Retina (tissue), 1 donor: ENCODE measurements at places on chromosomes 6 and 20.

- no peak for DNase-seq
Measured at GRCh38 chr20:8421981-8422380, 289.9 kb downstream of the PLCB1 start.

- peak; percentile 67 for DNase-seq
Measured at GRCh38 chr6:26087284-26088115, at the start of gene HFE. Gene HFE, plus strand, starts transcription at chr6:26087429. Its CDS starts 12 bp downstream, at chr6:26087441.

DNA sequence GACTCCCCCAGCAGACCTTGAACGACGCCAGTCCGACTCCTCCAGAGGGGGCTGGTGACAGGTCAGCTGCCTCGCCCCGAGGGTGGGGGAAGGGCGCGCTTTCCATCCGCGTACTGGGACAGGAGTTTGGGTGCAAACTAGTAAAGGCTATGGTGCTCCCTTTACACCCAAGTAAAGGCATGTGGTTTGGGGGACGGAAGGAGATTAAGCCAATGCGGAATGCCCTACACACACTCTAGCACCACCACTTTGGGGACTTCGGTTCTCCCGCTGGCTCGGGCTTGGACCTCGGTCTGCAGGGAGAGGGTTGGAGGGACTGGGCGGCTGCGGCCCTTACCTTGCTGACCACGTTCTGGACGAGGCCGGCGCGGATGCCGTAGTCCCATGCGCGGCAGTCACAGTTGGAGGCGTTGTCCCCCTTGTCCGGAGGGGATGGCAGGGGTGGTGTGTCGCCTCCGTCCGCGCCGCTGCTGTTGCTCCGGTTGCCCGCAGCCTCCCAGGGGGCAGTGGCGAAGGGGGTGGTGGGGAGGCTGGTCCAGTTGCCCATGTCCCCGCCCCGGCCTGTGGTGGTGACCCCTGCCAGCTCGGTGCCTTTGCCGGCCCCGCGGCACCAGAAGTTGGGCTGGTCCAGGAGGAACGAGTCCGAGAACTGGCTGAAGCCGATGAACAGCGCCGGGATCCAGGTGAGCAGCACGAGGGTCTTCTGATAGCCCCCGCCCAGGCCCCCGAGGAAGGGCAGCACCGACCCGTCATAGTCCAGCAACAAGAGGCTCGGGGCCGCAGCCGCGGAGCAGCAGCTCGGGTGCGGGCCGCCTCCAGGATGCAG, 1.1 kb downstream of the SLC22A23 start:
- peak; percentile 68 for DNase-seq

DNA sequence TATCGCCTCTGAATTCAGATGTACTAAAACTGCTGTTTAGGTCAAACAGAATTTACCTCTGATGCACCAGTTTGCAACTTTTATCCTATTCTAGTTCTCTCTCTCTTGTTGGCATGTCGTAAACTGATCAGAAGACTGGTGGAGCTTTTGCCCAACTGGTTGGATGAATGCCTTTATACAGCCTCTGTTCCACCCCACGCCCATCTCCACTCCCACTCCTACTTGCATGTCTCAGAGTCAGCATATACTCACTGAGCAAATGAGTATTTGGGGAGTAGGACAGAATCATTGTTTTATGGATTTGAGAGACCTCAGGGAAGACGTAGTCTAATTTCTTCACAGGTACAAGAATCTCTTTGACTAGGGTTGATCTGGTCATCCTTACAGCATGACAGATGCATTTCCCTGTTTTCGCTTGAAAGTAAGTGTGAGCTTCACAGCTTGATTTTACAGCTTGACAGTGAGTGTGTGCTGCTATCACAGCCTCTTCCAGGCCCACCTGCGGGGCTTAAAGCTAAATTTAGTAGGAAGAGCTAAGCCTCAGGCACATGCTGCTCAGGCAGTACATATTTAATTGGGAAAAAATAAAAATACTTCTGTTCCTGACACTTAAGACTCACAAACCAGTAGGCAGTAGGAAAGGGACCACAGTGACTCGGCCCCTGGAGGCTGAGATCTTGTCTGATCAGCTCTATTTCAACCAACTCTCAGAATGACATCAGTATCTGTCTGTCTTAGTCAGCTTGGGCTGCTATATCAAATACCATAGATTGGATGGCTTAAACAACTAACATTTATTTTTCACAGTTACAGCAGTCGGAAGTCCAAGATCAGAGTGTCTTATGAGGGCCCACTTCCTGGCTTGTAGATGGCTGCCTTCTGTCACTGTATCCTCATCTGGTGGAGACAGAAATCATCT, 30.4 kb downstream of the TRMT6 start:
- DNase-seq: no peak

DNA sequence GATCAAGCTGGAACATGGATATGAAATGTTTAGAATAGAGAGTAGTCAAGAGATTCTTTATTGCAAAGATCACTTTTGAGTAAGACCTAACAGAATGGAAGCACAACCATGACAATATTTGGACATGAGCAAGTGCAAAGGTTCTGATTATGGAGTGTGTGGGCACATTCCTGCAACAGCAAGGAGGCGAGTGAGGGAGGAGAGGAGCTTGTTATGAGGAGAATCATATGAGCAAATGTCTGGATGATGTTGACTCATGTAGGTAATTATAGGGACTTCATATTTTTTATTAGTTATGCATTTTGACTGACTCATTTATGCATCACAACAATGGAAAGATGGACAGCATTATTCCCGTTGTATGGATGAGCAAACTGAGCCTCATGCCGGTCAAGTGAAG, 100.8 kb upstream of the SLC35B3 start:
- DNase-seq: no peak

GRCh38 chr6:125549202-125549884, 200.1 kb upstream of the HEY2 start:
- DNase-seq: no peak

GRCh38 chr20:14989535-14990290, 652.3 kb upstream of the FLRT3 start:
- DNase-seq: no peak

DNA sequence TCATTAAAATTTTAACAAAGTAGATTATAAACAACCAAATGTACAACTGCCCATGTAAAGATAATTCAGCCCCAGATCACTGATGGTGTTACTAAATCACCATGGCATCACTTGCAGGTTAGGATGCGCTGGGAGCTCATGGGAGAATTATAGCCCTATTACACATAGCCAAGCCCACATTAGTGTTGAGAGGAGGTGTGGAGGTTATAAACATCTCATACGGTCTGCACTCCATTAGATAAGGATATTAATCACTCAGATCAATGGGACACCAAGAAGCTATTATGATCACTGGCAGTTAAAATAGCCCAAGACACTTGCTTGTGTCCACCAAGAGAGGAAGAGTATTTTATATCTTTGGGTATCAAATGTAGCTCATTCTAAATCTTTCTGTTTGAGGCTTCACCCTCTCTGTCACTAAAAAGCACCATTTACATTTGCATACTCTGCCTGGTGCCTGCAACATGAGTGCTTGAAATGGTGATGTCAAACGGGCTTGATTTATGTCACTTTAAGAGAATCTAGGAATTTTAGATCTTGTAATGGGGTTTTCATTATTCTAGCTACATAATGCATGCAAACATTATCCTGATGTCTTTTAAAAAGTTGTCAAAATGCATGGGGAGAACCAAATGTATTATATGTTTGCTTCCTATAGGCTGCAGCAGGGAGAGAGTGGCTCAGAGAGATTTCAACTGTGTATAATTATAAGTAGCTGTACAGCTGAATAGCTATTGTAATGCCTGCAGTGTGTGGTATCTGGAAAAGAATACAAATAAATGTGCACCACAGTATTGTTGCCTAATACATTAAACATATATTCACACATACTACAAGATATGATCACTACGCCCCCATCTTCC, 654.1 kb upstream of the MARCKS start:
- DNase-seq: no peak

DNA sequence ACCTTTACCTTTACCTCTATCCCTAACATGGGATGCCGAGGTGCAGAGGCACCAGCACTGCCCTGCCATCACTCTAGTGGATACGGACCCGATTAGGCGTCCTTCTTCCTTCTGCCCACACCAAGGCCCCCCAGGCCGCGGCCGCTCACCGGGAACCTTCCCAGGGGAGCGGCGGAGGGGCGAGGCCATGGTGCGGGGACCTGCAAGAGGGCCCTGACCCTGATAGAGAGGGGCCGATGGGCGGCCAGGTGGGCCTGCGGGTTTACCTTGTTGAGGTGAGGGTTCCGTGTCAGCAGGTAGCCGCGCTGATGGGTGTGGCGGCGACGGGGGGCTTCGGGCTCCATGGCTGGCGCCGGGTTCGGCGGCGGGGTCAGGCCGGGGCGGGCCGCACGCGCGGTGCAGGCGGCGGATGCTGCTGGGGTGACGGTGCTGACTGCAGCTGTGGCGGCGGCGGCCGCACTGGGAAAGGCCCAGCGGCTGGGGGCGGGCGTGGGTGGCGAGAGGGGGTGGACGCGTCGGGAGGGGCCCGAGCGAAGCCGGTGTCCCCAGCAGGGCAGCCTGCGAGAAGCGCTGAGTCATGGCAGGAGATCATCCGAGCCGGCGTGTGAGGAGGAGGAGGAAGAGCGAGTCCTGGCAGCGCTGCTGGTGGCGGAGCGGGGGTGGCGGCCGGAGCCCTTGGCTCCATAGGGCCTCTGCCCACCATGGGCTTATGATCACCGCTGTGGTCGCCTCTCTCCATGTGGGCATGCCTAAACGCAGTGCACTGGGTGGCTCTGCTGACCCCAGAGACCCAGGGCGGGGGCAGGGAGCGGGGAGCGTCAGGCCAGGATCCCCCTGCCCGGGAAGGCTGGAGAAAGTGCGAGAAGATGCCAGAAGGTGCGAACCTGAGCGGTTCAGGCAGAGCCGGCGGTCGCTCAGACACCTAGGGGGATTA, at the start of gene ME1:
ME1 (minus strand) TSS at position 441 of the 934 bp plus-strand sequence; CDS start at position 344, 97 bp downstream.
- peak; percentile 74 for DNase-seq

DNA sequence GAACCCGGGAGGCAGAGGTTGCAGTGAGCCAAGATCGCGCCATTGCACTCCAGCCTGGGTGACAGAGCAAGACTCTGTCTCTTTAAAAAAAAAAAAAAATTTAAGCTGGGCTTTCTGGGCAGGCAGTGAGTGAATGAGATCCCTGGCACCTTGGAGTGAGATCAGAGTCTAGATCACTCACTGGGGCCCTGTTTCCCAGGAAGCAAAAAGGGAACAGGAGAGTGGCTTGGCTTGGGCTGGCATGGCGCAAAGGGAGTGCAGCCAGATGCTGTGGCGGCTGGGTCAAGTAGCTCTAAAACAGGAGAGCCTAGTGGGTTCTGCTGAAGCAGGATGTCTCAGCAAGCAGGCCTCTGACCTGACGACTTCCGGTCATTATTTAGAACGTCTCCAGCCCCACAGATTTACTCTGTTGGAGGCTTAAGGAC, 10.4 kb downstream of the PLCG1 start:
- no peak for DNase-seq

- DNase-seq: no peak
Measured at GRCh38 chr6:7805850-7806214, 79.9 kb downstream of the BMP6 start.

GRCh38 chr6:115091461-115091860, 748.6 kb upstream of the HS3ST5 start:
- DNase-seq: no peak

DNA sequence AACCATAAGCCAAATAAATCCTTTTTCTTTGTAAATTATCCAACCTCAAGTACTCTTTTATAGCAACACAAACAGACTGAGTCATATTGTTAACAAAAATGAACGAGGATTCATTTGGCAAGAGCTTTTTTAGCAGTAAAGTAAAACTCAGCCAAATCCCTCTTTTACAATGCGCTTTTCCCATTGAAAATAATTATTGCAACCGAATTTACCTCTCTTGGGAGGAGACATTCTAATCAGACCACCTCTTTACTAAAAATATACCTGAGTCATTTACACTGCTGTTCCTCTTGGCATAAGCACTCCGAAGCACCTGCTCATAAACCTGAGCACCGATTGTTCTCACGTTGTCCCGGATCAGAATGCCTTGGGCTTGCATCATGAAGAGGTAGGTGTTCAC, 57.4 kb downstream of the B4GALT5 start:
- no peak for DNase-seq

GRCh38 chr20:23856736-23857135, 22.8 kb downstream of the CST5 start:
- no peak for DNase-seq

GRCh38 chr20:41052742-41053419, 24.3 kb downstream of the TOP1 start:
- DNase-seq: no peak

- no peak for DNase-seq
Measured at GRCh38 chr6:55785273-55785672, 90.1 kb downstream of the BMP5 start.

- no peak for DNase-seq
Measured at GRCh38 chr6:162315291-162315690, 412.3 kb downstream of the PRKN start.

GRCh38 chr6:49868951-49869529, 2.7 kb upstream of the CRISP1 start:
- no peak for DNase-seq

GRCh38 chr6:155441112-155441465, 14.6 kb downstream of the NOX3 start:
- DNase-seq: no peak

DNA sequence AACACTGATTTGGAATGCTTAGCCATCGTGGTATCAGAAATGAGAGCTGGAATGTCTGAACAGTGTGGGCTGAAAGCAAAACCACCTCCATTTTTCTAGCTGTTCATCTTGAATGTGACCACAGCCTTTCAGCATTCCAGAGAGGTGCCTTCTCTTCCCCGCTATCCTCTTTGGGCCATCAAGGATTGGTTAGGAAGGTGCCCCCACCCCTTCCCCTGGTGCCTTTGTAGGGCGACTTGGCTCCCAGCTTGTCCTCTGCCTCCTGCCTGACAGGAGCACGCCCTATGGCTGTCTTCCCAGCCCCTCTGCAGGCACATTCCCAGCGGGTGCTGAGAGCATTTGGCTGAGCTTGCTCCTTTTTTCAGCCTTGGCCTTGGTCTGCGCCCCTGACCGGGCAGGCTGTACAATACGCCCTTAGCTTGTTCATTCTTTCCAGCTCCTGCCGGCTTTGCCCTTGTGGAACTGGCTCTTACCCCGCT, 97.5 kb downstream of the ARMC2 start:
- DNase-seq: peak; percentile 42

DNA sequence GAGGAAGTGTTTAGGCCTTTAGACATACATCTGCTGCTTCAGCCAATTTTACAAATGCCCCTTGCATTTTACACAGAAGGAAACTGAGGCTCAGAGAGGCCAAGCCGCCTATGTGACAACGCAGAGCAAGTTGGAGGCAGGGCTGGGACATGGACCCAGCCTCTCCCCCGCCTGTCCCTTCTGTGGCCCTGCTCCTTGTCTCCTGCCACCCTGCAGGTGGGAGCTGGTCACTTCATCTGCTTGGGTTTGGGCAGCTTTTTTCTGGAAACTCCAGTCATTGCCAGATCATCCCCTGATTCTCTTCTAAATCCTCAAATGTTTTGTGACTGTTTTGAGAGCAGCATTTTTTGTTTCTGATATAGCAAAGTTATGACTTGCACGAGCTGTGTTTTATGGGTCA, 68.9 kb downstream of the DLGAP4 start:
- no peak for DNase-seq

- peak; percentile 46 for DNase-seq
Measured at GRCh38 chr6:5729080-5729434, 277.7 kb downstream of the NRN1 start.

DNA sequence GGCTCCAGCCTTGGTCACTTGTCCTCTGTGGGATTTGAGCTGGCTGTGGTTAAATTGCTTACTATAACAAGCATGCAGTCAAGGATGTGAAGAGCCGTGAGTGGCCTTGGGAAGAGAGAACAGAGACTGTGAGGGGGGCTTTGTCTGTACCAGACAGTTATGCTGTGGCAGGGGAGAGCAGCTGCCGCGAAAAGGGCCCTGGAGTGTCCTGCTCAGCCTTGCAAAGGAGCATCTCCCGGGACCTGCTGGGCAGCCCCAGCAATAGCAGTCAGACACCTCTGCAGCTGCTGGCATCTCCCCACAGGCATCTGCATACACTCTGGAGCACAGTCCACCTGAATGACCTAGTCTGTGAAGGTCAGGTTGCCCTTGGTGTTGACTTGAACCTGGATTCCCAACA, 6.3 kb downstream of the EBF4 start:
- peak; percentile 33 for DNase-seq
